T-helper 17 cell (primary cell): ENCODE measurements at places on chromosomes 13 and 19.

DNA sequence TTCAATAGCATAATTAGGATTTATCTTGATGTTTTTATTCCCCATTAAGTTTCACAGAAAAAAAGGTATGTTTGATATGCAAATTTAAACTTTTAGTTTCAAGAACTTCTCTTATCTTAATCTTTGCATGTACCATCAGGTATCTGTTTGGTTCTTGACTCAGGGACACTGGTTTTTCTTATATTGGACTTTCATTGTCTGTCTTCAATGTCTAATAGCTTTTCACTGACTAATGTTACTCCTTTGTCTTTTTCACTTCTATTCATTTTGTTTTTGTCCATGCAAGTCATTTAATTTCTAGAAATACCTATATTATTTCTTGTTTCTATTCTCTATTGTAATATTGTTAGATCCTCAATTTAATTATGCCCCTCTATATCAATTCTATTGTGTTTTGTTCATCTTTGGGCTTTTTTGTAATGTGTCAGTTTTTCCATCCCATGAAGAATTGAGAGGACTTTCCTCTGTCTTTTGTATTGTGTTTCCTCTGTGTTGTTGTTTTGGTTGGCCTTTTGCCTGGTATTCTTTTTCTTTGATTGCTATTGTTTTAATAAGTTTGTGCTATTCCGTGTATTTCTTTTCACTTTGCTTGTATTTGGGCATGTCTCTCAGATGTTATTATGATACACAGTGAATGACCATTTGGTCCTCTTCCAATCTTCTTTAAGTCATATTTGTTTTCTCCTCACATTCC, 58.3 kb upstream of the ANKRD10 start:
- DNase-seq, result no peak

GRCh38 chr19:28289295-28290063, 923.5 kb downstream of the UQCRFS1 start:
- no peak for DNase-seq

DNA sequence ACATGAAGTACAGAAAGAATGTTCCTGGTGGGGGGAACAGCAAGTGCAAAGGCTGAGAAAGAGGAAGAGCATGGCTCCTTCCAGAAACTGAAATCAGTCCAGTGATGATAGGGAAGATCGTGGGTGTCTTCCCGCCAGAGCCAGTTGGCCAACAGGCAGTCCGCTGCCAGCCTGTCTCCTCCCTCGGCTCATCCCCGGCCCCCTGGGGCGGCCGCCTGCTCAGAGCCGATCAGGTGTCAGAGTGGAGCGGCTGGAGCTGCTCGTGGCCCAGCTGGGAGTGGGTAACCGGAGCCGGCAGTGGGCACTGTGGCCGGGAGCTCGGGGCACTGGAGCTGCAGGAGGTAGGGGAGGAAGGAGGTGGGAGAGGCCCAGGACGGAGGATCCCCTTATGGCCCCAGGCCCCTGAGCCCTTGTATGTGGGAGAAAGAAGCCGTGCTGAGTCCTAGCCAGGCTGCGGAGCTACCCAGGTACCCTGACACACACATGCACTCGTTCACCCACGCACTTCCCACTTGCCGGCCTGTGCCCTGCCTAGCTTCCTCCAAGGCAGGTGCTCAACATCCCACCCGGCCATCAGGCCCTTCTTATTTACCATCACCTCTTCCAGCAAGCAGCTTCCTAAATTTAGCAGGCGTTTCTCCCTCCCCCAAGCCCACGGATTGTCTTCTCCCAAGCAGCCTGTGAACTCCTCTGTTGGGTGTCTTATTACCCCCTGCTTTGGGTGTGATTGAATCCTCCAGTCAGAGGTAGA, 1.7 kb downstream of the ANKRD24 start:
- no peak for DNase-seq

GRCh38 chr13:95258619-95259194, 42.5 kb downstream of the ABCC4 start:
- DNase-seq, result no peak

- no peak for DNase-seq
These were observed 48.7 kb upstream of the ZNF507 start for GRCh38 chr19:32296694-32297093.
